ENCODE measurements at places on chromosomes 12 and 14.

GRCh38 chr12:65615118-65615517, 209.2 kb upstream of the HMGA2 start:
- DNase-seq, result no peak

- no peak for DNase-seq
These were observed 22.4 kb downstream of the ENTPD5 start for GRCh38 chr14:73996731-73997107.

GRCh38 chr12:19439059-19440018, at the start of gene AEBP2:
Gene AEBP2 (plus strand): TSS chr12:19439492. CDS start chr12:19439700, 208 bp downstream.
- peak; percentile 99 for DNase-seq

GRCh38 chr14:52429451-52429850, 115.3 kb downstream of the PTGER2 start:
- no peak for DNase-seq

DNA sequence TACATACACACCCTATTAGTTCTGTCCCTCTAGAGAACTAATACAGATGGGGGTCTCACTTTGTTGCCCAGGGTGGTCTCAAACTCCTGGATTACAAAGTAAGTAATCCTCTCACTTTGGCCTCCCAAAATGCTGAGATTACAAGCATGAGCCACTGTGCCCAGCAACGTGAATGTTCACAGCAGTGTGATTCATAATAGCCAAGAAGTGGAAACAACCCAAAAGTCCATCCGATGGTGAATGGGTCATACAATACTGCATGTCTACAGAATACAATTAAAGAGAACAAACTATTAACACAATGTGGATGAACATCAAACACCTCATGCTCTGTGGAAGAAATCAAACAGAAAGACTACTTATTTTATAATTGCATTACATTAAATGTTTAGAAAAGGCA, 57.3 kb upstream of the SYNE2 start:
- no peak for DNase-seq

DNA sequence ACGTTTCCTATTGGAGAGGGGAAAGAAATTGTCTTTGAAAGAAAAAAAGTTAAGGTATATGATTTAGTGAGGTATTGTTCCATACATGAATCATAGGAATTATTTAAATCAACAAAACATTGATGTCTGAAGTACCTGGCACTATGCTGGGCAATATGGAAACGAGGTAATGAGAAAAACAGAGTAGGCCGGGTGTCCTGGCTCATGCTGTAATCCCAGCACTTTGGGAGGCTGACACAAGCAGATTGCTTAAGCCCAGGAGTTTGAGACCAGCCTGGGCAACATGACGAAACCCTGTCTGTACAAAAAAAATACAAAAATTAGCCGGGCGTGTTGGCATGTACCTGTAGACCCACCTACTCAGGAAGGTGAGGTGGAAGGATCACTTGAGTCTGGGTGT, 45.9 kb downstream of the AEBP2 start:
- DNase-seq, result no peak

DNA sequence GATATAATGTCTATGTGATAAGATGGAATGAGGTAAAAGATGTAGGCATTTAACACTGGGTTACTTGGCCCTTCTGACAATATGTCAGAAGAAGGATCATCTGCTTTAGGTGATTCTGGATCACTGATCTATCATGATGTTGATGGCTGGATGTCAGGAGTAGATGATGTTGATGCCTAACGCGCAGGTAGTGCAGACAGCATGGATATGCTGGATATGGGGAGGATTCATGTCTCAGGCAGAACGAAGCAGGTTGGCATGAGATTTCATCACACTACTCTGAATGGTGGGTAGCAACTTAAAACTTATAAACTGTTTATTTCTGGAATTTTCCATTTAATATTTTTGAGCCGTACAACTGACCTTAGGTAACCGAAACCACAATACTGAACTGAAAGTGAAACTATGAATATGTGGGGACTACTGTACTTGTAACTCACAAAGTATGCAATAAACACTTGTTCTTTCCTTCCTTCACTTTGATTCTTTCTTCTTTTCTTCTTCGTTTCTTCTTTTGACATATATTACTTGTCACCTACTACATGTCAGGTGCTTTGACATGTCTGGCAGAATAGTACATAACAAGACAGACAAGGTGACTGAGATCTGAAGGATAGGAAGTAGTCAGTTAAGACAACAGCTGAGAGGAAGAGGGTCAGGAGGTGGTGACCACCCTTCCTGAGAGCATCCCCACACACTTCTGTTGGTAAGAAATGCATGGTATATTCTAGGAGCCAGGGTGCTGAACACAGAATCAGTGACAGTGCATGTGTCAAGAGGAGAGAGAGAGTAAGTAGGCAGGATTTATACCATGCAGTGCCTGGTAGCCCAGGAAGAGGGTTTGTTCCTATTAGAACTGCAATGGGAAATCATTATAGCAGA, 238.8 kb downstream of the PPFIA2 start:
- no peak for DNase-seq

- peak; percentile 92 for DNase-seq
These were observed 1.8 kb downstream of the CKB start for GRCh38 chr14:103520657-103521437.

- no peak for DNase-seq
These were observed 53.8 kb upstream of the RIC8B start for GRCh38 chr12:106720696-106721095.

DNA sequence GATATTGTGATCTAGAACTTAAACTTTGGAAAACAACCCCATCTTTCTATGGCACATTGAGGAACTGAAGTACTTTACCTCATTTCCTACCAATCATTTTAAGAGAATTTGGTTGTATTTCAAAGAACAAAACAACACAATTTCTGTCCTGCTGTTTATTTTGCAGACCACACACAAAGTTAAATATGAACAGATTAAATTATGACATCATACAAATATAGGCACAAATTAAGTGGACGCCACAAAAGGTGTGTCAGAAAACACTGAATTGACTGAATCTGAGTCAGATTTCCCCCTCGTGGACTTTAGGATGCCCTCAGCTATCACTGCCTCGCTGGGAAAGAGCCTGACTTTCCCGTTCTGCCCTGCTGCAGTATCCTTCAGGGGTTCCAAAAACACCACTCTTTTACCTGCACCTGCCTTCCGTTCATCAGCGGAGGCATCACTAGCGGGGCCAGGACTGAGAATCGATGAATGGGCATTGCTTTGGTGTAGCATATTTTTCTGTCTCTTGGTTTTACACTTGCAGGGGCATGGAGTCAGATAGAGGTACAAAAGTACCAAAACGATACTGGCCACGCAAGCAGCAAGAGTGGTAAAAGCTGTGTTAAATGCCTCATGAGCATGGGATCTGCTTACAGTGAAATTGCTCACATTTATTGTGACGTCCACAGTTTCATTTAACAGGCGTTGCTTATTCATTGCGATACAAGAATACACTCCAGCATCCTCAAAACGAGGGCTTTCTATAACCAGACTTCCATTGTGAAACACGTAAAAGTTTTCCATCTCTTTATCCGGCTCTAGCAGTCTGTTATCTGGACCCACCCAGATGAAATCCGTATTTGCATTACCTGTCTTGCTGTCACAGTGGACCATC, 2.0 kb upstream of the PCED1B start:
- DNase-seq, result no peak

DNA sequence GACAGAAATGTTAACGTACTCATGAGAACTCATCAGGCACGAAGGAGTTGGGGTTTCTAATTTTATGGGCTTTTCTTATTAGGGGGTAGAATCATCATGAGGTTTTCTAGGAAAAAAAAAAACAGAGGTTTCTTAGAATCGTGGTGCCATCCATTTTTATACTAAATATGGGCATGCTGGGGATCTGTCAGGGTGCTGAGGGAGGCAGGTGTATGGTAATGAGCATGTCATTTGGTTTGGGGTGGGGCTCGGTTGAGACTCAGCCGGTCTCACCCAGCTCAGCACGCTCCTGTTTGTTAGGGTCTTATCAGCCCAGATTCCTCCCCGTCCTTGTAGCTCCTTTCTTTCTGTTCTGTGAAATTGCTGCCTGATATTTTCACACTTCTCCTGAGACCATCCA, 98.2 kb downstream of the DICER1 start:
- no peak for DNase-seq
